ENCODE measurements at places on chromosomes 1 and 21.

GRCh38 chr1:76857973-76858372 lies 9.3 kb upstream of the ST6GALNAC5 start:
- DNase-seq, result no peak

DNA sequence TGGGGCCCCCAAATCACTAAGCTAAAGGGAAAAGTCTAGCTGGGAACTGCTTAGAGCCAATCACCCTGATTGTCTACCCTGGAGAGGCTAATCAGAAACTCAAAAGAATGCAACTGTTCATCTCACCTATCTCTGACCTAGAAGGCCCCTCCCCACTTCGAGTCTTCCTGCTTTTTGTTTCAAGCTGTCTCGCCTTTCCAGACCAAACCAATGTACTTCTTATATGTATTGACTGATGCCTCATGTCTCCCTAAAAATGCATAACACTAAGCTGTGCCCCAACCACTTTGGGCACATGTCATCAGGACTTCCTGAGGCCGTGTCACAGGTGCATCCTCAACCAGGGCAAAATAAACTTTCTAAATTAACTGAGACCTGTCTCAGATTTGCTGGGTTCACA lies 209.5 kb downstream of the APP start:
- no peak for DNase-seq

GRCh38 chr1:156076609-156077429 lies 5.4 kb downstream of the MEX3A start:
- DNase-seq, result no peak

DNA sequence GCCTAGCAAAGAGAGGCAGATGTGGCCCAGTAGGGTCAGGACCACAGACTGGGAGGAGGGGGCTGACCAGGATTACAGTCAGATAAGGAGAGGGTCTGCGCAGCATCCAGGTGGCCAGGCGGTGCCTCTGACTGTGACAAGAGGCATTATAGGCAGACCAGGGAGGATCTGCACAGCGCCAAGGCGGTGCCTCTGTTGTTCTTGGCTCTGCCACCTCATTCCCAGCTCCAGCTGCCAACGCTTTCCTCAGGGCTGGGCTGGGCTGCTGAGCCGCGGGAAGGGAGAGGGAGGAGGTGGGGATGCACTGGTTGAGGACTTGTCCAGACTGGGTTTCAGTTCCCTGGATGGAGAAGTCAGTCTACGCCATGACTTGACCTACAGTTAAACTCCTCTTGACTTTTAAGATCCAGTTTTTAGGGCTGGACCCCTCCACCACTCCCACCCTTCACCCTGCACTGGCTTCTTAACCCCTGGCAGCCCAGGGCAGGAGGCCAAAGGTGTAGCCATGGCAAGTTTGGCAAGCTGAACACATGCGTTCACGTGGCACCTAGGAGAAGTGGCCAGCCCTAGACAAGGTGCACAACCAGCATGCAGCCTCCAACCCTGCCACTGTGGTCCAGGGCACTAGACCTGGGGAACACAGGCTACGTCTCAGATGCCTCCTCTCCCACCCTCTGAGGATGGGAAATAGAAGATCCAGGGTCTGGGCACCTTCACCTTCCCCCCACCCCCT lies 4.5 kb upstream of the CRABP2 start:
- no peak for DNase-seq

- no peak for DNase-seq
Measured at GRCh38 chr21:45894450-45894825, 87.1 kb upstream of the COL6A1 start.

DNA sequence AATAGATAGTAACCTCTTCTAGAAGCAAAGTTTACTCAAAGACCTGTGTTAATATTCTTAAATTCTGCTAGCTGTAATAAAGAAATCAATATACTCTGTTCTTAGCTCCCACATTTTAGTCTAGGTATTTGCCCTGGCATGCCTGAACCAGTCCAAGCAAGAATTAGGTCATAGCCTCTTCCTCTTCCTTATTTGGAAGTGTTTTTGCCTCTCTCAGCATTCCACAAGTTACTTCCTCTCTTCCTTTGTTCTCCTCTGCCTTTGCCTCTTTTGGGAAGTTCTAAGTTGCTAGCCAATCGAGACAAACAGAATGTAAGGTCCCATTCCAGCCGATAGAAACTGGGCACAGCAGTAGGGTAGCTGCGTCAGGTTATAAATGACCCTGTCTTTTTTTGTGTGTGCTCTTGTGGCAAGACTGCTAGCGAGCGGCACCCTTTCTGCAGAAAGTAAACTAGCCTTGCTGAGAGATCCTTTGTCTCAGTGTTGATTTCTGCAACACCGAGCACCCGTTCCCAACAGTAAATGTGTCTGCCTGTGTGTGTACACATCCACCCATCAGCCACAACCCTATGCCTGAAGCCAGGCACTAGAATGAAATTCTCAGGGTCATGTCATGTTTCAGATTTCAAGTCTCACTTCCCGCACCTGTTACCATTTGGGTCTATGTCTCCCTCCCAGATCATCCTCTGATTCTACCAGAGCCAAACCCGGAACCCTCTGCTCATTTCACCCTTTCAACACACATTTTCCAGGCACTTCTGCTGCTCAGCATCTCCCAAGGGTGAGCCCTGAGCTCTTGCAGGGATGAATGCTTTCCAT lies 37.5 kb downstream of the LRRC3 start:
- no peak for DNase-seq

- DNase-seq, result no peak
Measured at GRCh38 chr21:16570856-16571255, 841.1 kb downstream of the USP25 start.

DNA sequence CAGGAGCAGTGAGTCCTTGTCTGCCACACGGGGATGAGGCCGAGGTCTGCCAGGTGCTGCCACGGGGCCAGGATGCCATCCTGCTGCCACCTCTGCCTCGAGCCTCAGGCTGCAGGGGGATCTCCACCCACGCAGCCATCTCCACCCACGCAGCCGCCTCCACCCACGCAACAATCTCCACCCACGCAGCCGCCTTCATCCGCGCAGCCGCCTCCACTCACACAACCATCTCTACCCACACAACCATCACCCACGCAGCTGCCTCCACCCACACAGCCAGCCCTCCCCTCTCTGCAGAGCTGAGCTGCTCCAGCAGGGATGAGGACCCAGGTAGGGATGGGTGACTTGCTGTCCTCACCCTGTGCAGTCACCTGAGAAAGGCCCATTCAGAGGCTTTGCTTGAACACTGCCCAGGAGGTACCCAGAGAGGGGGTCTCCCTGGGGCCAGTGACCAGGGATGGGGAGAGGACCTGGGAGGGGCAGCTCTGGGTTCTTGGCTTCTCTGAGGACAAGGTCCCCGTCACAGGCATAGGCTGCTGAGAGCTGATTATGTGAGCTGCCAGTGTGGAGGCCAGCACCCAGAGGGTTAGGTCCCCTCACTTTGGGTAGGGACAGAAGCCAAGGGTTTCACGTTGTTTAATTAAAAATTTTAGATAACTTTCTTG lies 46.6 kb upstream of the TTC34 start:
- DNase-seq, result no peak

- peak; percentile 46 for DNase-seq
Measured at GRCh38 chr1:194295685-194296084, 1109.3 kb upstream of the B3GALT2 start.

- no peak for DNase-seq
Measured at GRCh38 chr1:11486231-11487009, 7.5 kb downstream of the DISP3 start.

- no peak for DNase-seq
Measured at GRCh38 chr1:202624781-202625108, 85.5 kb downstream of the SYT2 start.

DNA sequence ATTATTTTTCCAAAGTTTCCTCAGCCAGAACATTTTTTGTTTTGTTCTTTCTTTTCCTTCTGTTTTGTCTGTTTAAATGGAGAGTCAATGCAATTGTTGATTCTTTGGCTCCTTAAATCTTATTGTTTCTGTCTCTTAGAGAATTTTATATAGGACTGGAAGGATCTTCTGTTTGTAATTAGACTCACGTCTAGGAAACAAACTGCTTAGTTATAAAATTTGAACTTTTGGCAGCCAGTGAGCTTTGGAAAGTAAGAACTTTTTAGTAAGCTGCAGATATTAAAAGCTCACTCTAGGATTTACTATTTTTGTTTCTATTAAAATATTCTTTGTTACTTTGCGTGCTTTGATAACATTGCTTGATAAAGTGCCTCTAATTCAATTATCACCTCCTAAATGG lies 109.8 kb upstream of the HNRNPU start:
- DNase-seq, result no peak

DNA sequence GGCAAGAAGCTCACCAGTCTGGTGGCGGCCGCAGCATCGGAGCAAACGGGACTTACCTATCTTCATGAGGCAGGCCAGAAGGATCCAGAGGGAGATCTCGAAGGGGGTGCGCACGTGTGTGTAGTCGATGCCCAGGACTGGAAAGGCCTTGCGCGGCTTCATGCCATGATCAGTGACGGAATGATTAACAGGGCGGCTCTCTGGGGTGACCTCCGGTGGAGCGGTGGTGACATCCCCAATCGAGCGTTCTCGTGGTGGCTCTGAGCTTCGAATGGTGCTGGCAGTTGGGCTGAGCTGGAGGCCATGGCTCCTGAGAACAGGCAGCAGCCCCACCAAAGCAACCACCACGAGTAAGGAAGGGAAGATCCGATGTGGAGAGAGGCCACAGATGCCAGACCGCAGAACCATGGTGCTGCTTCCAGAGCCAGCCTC lies 982 bp downstream of the SLC9A1 start:
- peak; percentile 31 for DNase-seq

DNA sequence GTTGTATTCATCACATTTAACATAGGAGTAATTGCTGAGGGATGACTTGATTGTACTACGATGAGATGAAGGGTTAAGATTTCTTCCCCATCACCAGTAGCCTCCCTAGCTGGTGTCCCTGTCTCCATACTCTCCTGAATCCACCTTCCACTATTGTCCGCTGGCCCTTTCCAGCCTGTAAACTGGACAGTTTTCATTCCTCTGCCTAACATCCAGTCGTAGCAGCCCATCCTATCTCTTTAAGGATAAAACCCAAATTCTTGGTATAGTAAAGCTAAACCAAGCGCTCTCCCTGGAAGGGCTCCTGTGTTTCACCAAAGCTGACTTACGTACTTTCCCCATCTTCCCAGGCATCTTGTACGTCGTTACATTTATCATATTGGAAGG lies 670 bp downstream of the COX20 start:
- peak; percentile 50 for DNase-seq

GRCh38 chr1:11335417-11336056 lies 62.5 kb downstream of the UBIAD1 start:
- DNase-seq, result no peak

GRCh38 chr1:205576805-205577761 lies 54.7 kb downstream of the ELK4 start:
- DNase-seq, result no peak

DNA sequence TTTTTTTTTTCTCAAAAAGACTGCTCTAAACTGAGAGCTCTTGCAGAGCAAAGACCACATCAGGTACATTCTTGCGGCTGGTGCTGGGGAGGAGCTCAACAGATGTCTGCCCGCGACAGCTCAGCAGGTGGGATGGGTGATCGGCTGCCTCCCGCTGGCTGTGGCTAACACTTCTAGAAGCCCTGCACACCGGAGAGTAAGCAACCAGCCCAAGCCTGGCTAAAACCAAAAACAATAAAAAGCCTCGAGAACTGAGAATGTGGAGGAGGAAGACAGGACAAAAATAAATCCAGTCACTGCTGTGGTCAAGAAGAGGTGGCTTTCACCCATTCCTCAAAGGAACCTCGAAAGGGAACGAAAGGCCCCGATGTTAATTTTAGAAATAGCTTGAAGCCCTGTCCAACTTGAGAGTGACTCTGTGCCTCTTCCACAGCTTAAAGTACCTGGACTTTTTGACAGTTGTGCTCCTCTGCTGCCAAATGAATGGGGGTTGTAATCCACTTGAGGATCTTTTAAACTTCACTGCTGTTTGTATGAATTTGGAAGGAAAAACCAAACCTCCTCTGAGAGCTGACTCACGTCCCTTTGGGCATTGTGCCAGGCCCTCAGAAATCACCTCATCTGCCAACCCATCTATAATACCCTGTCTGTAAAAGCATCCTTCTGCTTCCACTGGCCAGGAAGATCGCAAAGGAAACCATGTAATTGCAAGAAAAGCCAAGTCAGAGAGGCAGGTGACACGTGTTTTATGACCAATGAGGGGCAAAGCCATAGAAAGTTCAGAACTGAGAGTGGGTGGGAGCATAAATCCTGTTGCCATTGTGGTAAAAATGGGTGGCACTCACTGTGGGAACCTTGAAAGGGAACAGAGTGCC lies 78.6 kb downstream of the KCNN3 start:
- peak; percentile 43 for DNase-seq

- no peak for DNase-seq
Measured at GRCh38 chr1:47771751-47772150, 225.4 kb downstream of the TRABD2B start.

DNA sequence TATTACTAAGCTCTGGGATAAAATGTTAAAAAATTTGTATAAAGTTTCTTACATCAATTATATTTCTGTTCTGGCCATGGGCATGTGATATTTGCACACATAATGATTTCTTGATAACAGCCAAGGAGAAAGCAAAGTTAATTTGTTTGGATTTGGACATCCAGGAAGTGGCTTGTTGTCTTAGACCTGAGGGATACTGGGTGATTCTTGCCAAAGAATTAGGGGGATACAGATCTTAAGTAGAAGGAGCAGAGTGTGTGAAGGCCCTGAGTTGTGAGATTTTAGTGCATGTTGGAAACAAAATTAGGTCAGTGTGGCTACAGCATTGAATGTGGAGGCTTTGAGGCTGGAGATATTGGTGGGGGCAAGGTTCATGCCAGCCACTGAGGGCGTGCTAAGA lies 65.6 kb downstream of the NCAM2 start:
- no peak for DNase-seq

DNA sequence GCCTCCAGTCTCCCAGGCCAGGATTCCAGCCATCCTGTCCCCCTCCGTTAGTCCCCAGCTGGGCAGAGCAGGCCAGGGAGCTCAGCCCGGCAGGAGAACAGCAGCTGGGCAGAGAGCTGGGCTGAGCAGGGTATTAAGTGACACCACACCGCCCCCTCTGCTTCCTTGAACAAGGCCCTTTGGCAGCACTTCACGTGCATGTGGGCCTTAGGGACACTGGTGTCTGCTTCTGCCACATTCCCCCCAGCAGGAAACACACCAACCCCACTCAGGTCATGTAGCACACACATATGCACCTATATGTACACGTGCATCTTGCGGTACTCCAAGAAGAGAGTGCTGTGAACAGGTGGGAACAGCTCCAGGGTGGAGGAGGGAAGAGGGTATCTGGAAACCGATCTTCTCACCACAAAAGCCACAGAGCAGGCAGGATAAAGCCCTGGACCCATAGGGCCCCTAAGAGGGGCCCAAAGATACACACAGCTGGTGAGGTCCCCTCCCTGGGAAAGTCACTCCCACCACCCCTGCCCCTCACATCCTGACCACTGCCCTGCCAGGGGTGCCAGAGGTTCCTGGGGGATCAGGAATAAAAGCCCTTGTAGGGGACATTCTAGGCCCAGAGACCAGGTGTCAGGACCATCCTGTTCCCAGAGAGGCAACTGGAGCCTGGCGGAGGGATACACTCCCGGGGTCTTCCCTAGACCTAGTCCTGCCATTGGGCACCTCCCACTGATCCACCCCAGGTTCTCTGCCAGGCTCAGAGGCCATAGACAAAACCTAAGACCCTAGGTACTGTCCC lies 4.5 kb downstream of the EPHA2 start:
- peak; percentile 66 for DNase-seq

Data from NB4 (cell line).